Femur (tissue), 1 donor: ENCODE measurements at places on chromosomes 2 and 18.
A peak's percentile ranks its signal among the peaks of the same experiment; 100 is the strongest.

- no peak for DNase-seq
Measured at GRCh38 chr2:175560521-175561169, 379.1 kb upstream of the ATP5MC3 start.

- DNase-seq = no peak
Measured at GRCh38 chr2:28927878-28928277, 33.4 kb downstream of the WDR43 start.

- DNase-seq = no peak
Measured at GRCh38 chr18:29181151-29181901, 1004.4 kb upstream of the CDH2 start.

DNA sequence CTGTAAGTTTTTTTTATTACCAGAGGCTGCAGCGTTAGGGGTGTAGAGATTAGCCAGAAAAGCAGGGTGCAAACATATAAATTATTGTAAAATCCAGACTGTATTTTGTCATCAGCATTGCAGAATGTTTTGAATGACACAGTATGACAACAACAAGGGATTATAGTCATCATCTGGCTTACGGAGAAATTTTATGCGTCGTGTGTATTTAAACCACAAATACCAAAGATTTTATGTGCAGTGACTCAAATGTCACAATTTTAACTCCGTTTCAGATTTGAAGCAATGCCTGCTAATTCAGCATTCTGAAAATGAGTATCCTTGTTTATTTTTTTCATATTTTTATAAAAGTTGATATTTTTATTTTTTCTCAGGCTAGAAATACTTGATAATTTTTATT is 19.4 kb upstream of the TMX3 start:
- no peak for DNase-seq

DNA sequence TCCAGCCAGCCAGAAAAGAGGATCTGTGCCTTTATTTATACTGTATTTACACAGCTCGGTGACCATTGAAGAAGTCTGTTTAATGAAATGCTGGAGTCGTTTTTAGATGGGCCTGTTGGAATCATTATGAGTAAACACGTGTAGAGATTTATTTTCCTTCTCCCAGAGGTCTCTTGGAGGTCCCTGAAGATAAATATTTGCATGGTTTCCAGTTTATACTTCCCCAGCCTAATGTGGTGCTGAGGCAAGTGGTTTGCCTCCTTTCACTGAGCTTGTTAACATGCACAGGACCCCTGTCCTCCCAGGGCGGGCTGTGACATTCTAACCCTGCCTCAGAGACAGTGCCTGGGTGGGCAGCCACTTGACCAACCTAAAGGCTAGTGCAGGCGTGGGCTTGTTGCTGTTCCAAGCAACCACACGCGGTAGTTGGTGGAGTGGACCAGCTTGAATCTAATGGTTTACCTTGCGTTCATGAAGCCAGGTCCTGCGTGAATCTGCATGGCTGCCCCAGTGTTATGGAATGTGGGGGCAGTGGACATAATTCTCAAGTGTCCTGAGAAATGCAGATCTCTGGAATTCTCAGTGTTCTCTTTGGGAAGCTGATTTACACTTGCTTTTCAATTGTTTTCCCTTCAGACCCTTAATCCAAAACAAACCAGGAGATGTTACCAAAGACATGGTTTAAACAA is 130.2 kb upstream of the DLX2 start:
- DNase-seq = no peak

GRCh38 chr2:63408530-63408929 is 179.7 kb downstream of the WDPCP start:
- no peak for DNase-seq

- no peak for DNase-seq
Measured at GRCh38 chr18:36597636-36598035, 231.2 kb downstream of the TPGS2 start.

GRCh38 chr2:221969830-221970144 is 329.0 kb downstream of the PAX3 start:
- no peak for DNase-seq

GRCh38 chr18:58871514-58872420 is 7.1 kb downstream of the ZNF532 start:
- no peak for DNase-seq

DNA sequence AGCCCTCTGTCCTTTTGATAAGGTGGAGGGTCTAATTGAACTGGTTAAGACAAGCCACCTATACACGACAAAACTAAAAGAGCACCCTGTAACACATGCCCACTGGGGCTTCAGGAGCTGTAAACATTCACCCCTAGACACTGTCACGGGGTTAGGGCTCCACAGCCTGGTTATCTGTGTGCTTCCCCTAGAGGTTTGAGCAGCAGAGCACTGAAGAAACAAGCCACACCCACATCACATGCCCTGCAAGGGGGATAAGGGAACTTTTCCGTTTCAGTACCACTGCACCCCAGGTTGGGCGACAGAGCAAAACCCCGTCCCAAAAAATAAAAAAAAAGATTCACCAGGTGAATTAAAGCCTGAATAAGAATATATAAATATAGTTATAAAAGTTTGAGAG is 913.7 kb upstream of the ACVR2A start:
- DNase-seq = no peak

DNA sequence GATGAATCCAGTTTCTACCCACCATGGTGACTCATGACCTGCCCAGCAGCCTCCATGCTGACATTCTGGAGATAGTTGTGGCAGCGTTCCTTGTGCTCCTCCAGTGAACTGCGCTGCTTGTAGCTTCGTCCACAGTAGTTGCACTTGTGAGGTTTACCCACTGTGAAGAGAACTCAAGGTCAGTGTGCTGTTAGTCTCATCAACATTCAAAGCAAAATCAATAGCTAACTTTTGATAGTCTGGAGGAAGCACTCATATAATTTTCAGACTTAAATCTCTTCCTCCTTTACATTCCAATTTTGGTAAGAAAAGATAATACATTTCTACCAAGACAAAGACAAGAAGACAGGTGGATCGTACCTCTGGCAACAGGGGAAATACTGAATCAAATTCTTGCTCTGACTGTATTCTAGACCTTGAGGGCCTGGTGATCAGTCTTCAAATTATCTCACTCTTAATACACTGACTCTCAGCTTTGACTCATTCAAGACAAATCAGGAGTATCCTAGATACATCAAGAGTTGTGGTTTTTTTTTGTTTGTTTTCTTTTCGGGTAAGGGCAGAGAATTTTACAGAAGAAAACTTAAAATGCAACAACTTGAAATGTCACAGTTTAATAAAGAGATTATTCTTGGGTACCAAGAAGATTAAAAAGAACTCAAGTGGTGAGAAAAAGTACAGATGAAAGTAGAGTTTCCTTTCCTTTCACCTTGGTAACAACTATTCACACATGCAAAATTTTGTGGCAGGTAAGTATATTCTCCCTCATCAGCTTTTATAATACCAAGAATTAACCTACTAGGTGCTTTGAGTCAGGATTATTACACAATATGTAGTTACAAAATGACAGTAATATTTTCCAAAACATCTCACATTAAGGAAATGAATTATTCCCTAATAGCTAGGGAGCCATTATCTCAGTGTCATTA is 129.2 kb downstream of the IKZF2 start:
- no peak for DNase-seq

DNA sequence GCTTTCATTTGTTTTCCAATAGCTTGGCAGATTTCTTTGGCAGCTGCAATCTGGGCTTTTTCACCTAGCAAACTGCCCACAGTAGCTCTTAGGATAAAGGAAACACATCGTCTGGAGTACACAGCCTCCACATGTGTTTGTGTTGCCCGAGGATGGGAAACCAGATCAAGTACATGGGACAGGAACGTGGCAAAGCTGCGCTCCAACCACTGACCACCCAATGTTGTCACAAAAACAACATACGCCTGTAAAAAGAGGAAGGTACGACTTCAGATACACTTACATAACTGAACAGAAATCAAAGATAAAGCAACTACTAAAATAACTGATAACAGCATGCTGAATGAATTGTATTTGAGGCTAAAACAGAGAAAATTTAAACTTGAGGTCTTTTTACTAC is 15.5 kb downstream of the HEATR5B start:
- no peak for DNase-seq

DNA sequence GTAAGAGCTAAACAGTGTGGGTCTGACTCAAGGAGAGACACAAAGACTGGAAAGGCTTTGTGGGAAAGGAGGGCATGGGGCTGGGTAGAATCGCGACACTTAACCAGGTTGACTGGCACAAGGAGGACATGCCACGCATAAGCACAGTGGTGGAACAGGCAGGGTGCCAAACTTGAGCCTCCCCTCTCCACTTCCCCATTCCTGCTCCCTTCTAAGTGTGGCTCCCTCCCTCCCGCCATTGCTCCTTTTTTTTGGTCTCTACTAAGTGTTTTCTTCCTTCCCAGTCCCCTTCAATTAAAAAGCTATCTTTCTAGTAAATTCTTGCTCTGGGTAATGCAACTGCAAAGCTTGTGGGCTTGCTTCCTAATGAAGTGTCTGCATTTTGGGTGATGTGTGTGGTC is 40.3 kb upstream of the ZFP36L2 start:
- DNase-seq = no peak

DNA sequence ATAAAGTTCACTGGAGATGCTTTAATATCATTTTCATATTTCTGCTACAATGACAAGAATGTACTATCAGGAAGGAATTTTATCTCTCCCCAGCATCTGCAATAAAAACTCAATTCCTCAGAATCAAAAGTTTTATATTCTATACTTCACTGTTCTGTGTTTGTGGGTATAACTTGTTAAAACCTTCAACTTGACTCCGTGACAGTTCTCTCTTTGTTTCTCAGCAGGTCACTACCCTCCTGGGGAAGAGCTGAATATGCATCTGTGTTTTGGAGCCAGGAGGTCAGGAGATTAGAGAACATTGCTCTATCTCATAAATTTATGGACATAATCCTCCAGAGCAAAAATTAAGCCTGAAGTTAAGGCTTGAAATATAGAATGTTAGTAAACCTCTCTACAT is 411.4 kb downstream of the TRIB2 start:
- no peak for DNase-seq

- no peak for DNase-seq
Measured at GRCh38 chr18:74665905-74666304, 68.2 kb downstream of the ZNF407 start.

- DNase-seq = no peak
Measured at GRCh38 chr2:48471048-48471474, 58.9 kb upstream of the STON1 start.

GRCh38 chr2:240455647-240456446 is 20.4 kb downstream of the GPC1 start:
- no peak for DNase-seq

DNA sequence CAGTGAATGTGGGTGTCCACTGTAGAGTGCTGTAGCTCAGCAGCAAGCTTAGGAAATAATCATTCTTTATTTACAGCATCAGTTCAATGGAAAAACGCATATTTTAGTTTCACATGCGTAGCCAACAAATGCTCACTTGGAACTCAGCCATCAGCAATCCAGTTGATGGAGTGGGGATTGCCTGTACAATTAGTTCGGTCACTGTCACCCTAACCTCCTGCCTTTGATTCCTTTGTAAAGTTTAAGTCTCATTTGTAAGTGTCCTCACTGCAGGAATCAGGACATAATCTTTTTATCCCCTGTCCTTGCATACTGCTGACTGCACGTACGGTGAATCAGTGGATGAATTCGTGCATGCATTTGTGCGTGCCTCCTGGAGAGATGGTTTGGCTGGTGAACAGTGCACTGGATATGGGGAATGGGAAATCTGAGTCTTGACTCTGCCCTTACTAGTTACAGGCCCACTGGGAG is 55.9 kb downstream of the RAB31 start:
- peak; percentile 29 for DNase-seq

DNA sequence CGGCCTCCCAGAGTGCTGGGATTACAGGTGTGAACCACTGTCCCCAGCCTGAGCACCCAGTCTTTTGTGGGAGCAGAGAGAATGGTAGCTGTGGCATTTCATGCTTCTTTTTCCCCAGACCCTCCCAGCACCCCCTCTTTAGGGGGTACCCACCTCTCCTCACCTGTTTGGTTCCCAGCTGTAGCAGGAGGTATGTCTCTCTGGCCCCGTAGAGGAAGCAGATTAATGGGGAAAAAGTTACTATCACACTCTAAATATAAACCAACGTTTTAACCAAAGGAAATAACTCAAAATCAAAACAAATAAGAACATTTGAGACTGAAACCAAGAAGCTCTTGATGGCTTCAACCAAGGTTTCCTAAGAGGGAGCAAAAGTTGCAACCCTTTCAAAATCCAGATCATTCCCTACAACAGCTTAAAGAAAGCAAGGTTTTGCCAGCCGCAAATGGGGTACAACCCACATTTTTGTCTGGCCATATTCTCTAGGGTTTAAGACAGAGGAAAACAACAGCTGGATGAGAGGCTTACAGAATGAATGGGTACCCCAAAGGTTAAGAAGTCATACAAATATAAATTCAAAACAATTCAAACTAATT is 8.0 kb downstream of the RNF125 start:
- DNase-seq = no peak

GRCh38 chr2:75053484-75054112 is 95.2 kb downstream of the POLE4 start:
- no peak for DNase-seq

DNA sequence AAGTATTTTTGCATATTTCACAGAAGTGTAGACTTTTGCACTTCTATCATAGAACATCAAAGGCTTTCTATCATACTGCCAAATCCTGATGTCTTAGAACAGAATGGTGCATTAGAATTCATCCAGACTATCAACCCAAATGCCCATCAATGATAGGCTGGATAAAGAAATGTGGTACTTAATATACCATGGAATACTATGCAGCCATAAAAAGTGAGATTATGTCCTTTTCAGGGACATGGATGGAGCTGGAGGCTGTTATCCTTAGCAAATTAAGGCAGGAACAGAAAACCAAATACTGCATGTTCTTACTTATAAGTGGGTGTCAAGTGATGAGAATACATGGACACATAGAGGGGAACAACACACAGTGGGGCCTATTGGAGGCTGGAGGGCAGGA is 150.2 kb downstream of the PHLPP1 start:
- no peak for DNase-seq

GRCh38 chr2:168583710-168584521 is 127.8 kb downstream of the CERS6 start:
- DNase-seq = peak; percentile 44

- DNase-seq = no peak
Measured at GRCh38 chr18:13051950-13052349, 60.8 kb downstream of the CEP192 start.

DNA sequence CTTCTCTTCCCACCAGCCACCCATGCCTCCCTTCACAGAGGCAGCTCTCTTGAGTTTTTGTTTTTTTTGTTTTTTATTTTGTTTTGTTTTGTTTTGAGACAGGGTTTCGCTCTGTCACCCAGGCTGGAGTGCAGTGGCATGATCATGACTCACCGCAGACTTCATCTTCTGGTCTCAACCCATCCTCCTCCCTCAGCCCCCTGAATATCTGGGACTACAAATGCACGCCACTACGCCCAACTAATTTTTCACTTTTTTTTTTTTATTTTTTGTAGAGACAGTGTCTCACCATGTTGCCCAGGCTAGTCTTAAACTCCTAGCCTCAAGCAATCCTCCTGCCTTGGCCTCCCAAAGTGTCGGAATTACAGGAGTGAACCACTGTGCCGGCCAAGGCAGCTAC is 161.4 kb downstream of the TRABD2A start:
- DNase-seq = no peak
